ENCODE measurements at places on chromosomes 7 and 10. TPM values are rescaled to one million over a fixed set of nuclear protein-coding genes. Genes with fewer than 3 reads are reported as not detected.
A peak's percentile ranks its signal among the peaks of the same experiment; 100 is the strongest.

Gene FRMD4A
- 0.45 TPM for polyA plus RNA-seq

Gene SPDYE9
- polyA plus RNA-seq: 0.30 TPM

Gene IFIT1B
- polyA plus RNA-seq: not detected

Gene SYT15
- 2.9 TPM for polyA plus RNA-seq

Gene PNLIPRP2
- 53.6 TPM for polyA plus RNA-seq

Gene CCL24
- polyA plus RNA-seq: 2.9 TPM

Gene SLC26A5
- polyA plus RNA-seq: 0.12 TPM

Gene FAM25G
- 46.7 TPM for polyA plus RNA-seq

DNA sequence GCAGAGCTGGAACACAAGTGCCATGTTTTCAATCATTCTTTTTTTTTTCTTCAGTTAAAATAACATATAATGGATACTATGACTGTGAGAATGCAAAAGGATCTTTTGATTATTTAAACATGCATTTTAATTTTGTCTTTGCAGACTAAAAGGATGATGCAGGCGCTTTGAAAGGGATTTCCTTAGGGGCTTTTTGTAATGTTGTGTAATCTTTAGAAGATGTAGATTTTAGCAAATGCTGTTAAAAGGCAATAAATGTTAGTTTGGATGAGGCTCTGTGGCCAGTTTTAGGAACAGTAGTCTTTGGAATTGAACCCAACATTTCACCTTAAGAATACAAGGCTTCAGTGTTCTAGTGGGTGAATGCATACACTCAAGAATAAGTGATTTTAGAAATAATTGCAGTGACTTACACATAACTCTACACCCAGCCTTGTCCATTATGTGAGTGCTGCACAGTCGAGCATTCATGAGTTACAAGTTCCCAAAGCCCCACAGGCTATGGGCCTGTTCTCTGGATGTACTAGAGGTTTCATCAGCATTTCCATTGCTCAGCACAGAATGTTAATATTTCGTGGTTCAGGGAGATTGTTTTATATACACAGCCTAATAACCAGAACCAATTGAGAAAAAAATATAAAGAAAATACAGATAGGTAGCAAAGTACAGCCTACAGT, 11.6 kb downstream of the PAPSS2 start:
- no peak for DNase-seq

- DNase-seq: no peak
Measured at GRCh38 chr10:86169506-86170254, 196.9 kb downstream of the GRID1 start.

DNA sequence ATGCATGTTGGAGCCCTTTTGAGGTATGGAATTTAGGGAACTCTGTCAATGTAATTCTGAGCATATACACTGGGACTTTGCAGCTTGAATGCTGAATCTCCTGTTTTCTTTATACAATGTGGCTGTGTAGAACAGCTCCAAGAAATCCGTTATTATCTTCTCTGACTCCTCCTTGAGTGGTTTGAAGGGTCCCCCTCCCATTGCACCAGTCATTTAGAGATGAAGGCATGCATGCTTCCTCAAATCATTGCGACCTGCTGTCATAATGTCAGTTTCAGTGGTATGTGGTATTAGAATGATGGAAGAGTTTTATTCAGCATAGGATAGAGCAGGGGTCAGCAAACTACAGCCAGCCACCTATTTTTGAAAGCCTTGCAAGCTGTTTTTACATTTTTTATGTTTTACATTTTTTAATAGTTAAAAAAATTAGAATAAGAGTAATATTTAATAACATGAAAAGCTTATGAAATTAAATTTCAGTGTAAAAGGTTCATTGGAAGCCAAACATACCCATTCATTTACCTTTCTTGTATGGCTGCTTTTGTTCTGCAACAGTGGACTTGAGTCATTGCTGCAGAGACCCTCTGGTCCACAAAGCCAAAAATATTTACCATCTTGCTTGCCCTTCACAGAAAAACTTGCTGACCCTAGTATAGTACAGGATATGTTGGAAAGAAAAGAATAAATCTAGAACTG, 8.1 kb downstream of the STK17A start:
- DNase-seq: no peak

DNA sequence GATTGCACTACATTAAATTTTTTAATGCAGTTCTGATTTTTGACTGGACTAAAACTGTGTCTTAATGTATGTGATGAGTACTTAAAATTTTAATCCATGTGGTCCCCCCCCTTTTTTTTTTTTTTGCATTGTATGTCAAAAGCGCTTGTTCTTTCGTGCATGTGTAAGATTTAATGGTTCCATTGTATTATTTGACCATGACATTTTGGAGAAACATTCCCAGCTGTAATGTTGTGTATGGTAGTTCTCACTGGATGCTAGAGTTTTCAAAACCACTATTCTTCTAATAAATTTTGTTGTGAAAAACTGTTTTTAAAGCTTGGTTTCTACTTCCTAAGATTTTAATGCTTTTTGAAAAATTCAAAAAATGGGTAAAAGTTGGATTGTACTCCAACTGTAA, 132.0 kb downstream of the LCOR start:
- DNase-seq: no peak

DNA sequence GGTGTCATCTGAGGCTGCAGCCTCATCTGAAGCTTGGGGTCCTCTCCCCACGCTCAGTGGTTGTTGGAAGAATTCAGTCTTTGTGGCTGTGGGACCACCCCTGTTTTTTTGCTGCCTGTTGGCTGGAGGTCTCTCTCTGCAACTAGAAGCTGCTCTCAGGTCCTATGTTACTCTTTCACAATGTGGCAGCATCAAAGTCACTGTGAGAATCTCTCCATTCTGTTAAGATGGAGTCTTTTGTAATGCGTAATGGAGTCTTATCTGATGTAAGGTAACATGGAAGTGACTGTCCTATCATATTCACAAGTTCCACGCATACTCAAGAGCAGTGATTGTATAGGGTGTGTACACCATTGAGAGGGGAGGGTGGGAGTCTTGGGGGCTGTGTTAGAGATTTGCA, 24.9 kb downstream of the TSPAN13 start:
- no peak for DNase-seq

- DNase-seq: no peak
Measured at GRCh38 chr7:71191771-71192170, 59.8 kb downstream of the GALNT17 start.

GRCh38 chr7:140358412-140359051, 39.8 kb downstream of the SLC37A3 start:
- DNase-seq: no peak

DNA sequence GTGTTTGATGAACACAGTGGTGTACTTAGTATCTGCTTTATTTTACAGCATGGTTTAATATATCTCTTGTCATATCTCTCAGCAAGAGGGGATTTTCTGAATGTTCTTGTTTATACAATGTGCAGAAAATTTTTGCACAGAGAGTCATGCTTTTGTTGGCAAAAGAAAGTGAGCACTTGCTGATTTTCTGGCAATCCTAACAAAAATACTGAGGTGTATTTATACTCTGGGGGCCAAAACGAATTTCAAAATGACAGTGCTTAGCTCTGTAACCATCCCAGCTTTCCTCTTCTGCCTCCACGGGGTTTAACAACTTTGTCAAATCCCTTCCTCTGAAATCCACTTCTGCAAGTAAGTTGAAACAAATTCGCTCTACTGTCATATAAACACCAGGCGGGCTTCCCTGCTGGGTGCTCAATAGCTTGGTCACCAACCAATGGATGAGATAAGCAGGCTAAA, 169.2 kb downstream of the NOC3L start:
- DNase-seq: no peak

GRCh38 chr7:134527979-134528371, 608 bp downstream of the AKR1B10 start:
- DNase-seq: peak; percentile 31

DNA sequence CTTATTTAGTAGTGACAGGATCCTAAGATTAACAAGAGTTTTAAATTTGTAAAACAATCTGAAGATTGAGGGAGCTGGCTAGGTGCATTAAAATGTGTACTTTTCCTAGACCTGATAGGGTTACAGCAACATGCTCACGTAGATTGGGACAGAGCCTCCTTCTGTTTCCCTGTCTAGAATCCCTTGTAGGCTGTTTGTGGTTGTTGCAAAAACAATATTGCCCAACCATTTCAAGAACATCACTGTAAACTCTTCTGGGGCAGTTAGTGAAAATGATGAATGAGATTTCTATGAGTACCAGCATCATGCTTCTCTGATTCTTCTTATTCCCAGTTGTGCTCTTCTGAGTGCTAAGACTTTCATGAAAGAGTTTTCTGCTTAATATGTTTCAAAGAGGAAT, 14.7 kb upstream of the CPED1 start:
- no peak for DNase-seq

- no peak for DNase-seq
Measured at GRCh38 chr10:77104459-77104980, 533.1 kb downstream of the KCNMA1 start.

- no peak for DNase-seq
Measured at GRCh38 chr7:35355911-35356310, 102.0 kb upstream of the TBX20 start.

DNA sequence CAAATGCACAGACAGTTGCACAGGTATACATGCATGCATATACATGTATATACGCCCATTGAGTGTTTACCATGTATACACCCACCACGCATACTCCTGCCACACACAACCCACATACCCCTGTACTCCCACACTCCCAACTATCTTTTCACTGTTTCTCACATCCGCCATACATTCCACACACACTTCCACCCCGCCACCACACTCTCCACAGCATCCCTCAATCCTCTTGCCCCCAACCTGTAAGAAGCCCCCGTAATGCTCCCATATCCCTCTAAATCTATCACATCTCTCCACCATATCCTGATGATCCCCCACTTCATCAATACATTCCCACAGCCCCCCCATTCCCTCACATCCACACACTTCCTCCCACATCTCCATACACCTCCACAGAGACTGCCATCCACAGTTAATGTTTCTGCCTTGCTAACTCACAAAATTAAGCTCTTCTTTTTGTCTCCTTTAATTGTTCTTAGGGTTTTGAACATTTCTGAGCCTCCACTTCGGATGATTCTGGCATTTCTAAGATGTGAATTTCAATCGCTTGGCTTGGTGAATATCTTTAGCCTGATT, 47.4 kb downstream of the GPR158 start:
- no peak for DNase-seq

- DNase-seq: no peak
Measured at GRCh38 chr10:96556003-96556402, 30.8 kb downstream of the TM9SF3 start.

DNA sequence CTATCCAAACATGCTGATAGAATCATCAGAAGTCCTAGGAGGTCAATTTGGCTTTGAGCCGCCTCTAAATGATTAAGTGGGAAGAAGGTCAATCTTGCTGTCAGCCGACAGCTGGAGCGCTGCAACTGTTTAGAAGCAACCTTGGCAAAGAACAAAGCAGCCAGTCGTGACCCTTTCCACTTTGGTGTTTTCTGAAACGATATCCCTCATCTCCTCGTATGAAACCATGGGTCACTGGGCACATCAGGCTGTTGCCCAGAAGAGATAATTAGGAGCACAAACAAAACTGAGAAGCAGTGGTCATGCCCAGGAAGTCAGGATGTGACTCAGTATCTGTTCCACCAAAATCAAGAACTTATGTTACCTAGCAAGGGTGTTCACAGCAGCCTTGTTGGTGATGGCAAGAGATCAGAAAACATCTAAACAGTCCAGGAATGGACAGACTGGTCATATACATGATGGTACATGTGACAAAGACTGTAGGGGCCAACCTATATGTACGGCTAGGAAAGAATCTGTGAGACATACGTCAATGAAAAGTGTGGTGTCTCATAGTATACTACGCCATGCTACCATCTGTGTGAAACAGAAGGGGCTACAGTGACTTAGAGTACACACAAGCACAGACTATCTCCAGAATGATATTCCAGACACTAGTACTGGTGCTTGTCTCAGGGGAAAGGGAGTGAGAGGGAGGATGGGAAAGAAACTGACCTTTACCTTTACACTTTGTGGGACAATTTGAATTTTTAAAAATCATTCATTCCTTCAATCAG, 22.4 kb downstream of the STN1 start:
- no peak for DNase-seq

GRCh38 chr10:111079241-111079760, 2.5 kb downstream of the ADRA2A start:
- DNase-seq: no peak

DNA sequence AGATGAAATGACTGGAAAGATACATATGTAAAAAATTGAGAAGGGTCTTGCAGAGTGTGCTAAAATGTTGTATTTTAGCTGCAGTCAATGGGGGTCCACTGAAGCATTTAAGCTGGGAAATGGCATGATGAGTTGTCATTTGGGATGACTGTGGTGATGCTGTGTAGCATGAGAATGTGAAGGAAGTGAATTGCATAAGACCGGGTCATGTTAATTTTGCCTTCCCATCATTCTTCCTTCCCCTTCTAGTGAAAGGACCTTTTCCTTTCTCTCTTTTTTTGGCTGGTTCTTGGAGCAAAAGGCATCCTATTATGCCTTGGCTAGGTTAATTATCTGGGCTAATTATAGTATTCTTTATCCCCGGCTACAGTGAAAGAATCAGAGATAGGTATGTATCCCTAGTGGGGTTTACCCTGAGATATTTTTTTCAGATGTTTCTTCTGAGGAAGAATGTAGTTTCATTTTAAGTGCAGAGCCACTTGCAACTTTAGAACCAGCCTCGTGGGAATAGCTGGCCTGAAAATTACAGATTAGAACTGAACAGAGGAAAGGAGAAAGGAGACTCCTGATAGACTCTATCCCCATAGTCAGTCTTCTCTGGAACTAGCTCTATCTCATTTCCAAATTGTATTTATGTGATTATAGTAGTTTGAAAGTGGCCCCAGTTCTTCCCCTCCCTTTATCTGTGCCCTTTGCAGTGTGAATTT, 93.6 kb downstream of the HGF start:
- DNase-seq: no peak

GRCh38 chr10:5490698-5491464, 8.5 kb downstream of the CALML5 start:
- no peak for DNase-seq

DNA sequence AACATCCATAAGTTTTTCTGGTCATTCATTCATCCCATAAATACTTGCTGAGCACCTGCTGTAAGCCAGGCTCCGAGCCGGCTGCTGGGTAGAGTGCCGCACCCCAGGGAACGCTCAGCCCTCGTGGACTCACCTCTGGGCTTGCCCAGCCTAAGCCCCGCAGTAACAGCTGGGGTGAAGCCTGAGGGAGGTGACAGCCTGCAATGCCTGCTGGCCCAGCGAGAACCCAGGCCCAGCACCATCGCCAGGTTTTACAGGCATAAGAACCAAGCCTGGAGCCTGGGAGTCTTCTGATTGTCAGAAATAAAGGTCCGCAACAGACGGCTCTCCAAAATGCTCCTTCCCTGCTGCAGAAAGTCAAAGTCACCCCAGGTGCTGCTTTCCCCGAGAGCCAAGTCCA, 205.4 kb downstream of the ZMYND11 start:
- no peak for DNase-seq

DNA sequence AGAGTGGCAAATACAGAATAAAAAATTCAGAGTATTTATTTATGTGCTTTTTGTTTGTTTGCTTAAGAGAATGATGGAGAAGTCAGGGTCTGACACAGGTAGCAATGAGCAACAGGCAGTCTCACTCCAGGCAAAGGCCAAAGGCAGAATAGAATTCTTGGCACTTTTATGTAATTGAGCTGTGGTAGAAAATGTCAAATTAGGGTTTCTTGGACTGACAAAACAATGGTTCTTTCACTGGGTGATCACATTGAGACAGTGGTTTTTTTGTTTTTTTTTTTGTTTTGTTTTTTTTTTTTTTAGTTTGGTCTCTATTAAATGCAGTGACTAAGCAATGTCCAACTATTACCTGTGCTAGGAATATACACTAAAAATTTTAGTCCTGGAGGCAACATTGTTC, 27.4 kb downstream of the POM121L12 start:
- no peak for DNase-seq

Data from small intestine (tissue), 16 donors.